ENCODE measurements at places on chromosomes 6 and 20. TPM values are rescaled to one million over a fixed set of nuclear protein-coding genes. Genes with fewer than 3 reads are reported as not detected.

GRCh38 chr6:151313066-151313491, 73.3 kb downstream of the AKAP12 start:
- no peak overlapping the region for H3K4me3 ChIP-seq
- no peaks in the 10 kb centered on the region for H3K27me3 ChIP-seq
- no peak for DNase-seq

DNA sequence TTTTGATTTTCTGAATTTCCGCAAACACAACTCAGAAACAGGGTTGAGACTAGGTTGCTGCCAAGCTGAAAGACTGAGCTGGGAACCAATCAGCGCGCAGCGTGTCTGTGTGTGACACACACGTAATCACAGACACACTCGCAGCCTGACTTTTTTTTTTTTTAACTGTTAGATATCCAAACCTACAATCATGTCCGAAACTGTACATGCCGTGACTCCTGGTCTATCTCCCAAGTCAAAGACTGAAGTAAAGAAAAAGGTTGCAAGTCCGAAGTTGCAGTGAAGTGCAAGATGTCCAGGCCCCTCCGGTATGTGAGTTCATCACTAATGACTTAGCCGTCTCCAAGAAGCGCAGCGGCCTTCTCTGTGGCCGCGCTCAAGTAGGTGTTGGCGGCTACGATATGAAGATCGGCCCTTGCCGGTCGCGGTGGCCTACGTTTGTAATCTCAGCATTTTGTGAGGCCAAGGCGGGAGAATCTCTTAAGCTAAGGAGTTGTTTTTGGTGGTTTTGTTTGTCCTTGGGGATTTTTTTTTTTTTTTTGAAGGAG, 108.2 kb downstream of the HFE start:
- DNase-seq = peak; percentile 85
- H3K4me3 ChIP-seq = peak overlapping the region; percentile 77
- peak overlapping the region; percentile 94 for H3K27ac ChIP-seq
- H3K4me1 ChIP-seq = peaks cover 53% of the 10 kb centered on the region
- no peaks in the 10 kb centered on the region for H3K36me3 ChIP-seq
- peaks cover 27% of the 10 kb centered on the region for H3K27me3 ChIP-seq

GRCh38 chr20:21622097-21622857, 83.2 kb upstream of the PAX1 start:
- H3K27me3 ChIP-seq = peaks cover 87% of the 10 kb centered on the region
- no peak overlapping the region for H3K27ac ChIP-seq
- H3K4me1 ChIP-seq = no peaks in the 10 kb centered on the region
- H3K4me3 ChIP-seq = no peak overlapping the region

TGM3 gene
- total RNA-seq = not detected

- DNase-seq = no peak
- no peaks in the 10 kb centered on the region for H3K36me3 ChIP-seq
- H3K27ac ChIP-seq = peak overlapping the region; percentile 79
- no peak overlapping the region for H3K4me3 ChIP-seq
- H3K27me3 ChIP-seq = no peaks in the 10 kb centered on the region
Measured at GRCh38 chr6:17482711-17483110, 89.3 kb downstream of the CAP2 start.

DNA sequence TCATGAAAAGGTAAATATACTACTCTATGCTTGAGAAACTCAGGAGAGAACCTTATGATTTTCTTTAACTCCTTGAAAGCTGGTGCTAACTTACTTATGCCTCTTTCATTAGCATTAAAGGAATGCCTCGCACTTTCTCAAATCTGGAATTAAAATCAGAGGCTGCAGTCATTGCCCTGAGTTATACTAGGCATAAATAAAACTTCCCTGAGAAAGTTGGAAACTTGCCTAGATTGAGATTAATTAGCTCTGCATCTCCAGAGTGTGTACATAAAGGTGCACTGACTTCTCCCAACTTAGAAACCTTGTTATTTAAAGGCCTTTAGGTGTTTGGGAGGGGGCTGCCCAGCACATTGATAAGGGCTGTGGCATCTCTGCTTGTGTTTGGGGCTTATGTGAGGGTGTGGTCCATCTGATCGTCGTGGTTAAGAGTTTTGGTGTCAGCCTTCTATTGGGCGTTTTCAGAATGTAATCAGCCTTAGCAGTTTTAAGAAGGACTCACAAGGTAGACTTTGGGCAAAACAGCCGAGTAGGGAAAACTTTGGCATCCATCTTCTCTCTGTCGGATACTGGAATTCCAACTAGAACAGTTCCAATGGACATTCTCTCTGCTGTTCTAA, 32.1 kb upstream of the CCN6 start:
- H3K36me3 ChIP-seq = no peaks in the 10 kb centered on the region
- H3K27me3 ChIP-seq = no peaks in the 10 kb centered on the region
